ENCODE measurements at places on chromosomes 2 and 18.
A peak's percentile ranks its signal among the peaks of the same experiment; 100 is the strongest.

DNA sequence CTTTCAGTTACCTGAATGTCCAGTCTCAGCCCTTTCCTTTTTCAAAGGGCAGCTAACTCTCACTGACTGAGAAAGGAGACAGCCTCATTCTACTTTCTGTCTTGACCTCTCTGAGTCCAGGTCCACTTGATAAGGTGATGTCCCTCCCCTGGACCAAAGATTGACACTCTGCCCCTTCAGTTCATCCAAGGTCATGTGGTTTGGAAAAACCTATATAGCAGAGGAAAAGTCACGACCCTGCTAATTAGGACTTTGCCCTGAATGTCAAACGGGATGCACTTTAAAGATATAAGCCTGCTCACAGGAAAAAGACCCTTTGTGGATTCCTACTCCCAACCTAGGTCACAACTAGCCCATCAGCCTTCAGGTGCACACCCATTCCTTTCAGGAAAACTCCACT lies 208.3 kb downstream of the AGPS start:
- no peak for DNase-seq

DNA sequence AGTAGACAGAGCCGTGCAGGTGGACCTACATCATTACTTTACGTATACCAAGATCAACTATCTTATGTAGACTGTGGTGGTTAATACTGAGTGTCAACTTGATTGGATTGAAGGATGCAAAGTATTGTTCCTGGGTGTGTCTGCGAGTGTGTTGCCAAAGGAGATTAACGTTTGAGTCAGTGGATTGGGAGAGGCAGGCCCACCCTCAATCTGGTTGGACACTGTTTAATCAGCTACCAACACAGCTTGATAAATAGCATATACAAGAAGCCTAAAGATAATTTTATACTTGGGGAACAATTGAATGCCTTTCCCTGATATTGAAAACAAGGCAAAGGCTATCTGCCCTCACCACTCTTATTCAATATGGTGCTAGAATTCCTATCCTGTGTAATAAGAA lies 604.2 kb upstream of the ZEB2 start:
- DNase-seq: no peak

DNA sequence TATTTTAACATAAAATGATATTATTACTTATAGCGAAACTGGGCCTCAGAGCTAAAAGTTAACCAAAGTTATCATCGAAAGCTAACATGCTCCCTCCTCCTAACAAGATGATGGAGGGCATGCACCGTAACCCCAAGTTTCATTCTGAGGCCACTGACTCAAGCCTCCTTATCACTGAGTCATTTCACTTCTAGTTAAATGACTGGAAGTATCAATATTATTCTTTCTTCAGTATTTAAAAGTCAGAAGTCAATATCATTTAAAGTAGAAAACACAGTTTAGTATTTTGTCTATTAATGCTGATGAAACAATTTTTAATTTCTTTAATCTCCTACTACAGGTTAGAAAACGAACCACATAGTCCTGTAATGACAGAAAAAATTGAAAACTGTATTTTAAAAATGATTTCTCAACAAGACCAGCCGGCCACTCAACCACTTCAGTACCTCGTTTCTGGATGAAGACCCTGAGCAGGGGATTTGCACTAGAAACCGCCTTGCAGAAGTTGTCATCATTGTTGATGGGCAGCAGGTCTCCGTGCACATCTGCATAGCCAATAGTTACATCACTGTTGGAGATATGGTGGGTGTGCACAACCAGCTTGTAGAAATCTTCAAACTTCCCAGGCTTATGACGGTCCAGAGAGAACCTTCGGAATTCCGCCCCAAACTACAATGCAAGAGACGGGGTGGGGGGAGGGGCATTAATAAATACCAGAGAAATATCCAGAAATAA lies 44.9 kb downstream of the PARD6G start:
- DNase-seq: no peak

GRCh38 chr2:235394278-235394828 lies 99.5 kb upstream of the AGAP1 start:
- DNase-seq: no peak

DNA sequence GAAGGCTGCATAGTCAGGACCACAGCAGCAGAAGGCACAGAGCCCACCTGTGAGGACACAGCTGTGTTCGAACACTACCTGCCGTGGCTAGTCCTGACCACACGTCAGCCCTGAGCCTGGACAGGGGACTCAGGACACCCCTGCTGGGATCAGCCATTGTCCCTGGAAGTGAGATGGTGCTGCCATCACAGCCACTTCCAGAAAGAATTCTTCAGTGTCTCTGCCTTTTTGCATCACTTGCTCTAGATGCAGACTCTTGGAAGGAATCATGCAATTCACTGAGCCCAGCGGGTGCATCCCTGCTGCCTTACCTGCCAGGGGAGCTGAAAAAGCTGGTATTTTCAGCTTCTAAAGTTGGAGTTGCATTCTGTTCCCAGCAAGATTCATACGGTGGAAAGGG lies 49.3 kb downstream of the LAMA3 start:
- DNase-seq: no peak

DNA sequence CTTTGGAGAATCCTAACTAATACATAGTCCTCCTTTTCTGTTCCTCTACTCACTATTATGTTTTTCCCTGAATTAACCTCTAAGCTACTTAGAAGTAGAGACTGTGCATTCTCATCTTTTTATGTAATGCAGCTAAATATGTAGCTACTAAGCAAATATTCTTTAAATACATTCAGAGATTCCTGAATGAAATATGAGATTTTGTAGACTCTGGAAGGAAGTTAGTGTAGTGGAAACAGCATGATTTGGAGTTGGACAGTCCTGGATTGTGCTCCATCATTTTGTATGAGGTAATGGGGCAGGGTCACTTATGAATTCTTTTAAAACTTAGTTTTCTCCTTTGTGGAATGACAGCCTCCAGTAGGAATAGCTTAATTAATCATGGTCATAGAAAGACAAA lies 24.7 kb upstream of the NT5C1B start:
- DNase-seq: no peak

GRCh38 chr2:28607730-28608499 lies 112.1 kb downstream of the PLB1 start:
- no peak for DNase-seq

DNA sequence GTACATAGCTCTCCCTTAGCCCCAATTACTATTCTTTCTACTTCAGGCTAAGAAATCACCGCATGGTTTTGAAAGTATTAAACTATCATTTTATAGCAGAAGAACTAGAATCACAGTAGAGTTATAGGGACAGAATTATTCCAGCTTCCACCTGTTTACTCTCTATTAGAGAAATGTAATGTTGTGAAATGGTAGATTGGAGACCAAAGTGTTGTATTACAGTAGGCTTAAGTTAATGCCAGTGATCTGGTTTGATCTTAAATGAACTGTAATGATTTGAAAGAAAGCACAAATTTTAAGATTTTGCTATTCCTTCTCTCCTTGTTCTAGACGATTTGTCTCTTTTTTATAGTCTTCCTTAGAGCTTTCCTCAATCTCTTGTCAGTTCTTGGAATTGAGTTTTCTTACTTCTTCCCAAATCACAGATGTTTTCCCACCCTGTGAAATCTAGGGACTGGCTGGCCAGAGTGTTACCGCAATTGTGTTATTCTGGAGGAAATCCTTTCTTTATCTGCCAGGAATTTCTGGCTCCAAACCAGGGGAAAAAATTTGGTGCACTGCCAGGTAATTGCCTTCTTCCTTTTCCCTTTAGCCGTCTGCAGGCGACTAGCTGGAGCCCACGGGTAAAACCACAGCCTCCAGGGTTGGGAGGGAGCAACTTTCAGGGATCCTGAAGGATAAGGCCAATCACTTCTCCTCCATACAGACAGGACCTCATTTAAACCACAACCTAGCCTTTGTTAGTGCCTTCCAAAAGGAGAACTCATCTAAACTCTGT lies 51.7 kb downstream of the NOP58 start:
- DNase-seq: peak; percentile 43

GRCh38 chr18:75625966-75626365 lies 198.5 kb upstream of the SMIM21 start:
- DNase-seq: no peak

DNA sequence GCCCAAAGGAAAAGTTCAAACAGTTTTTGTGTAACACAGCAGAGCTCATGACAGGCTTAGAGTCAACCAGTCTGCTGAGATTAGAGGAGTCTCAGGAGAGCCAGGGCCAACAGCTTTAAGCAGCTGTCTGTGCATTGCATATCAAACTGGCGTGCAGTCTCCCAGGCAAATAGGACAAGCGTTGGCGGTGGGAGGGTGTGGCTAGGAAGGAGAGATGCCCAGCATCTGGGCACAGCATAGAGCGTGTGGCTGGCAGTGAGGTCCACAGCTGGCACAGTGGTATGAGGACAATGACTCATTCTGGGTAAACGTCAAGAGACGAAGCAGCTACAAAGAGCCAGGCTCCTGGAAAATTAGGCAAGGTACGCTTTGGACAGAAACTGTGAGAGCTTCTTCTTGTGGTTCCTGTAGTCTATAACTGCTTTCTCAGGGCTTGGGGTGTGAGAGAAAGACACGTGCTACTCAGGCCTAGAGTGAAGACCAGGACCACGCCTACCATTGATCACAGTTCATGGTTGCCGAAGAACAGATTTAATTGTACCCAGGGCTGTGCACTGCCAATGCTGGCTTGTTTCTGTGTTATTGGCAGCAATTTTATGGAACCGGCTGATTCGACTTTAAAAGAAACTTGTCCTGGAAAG lies 14.8 kb downstream of the ZAP70 start:
- no peak for DNase-seq

GRCh38 chr2:229927817-229928321 lies 5.6 kb downstream of the FBXO36 start:
- DNase-seq: peak; percentile 54

DNA sequence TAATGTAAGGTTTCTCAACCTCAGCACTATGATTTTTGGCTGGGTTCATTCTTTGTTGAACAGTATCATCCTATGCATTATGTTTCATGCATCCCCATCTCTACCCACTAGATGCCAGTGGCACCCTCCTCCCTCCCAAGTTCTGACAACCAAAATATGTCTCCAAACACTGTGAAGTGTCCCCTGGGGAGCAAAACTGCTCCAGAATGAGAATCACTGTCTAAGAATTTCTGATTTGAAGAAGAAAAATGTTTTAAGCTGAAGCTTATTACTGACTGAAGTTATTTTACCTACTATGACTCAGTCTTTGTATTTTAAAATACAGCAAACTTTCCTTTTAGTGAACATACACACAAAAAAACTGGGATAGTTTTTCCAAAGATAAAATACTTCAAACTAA lies 3.4 kb downstream of the THADA start:
- DNase-seq: peak; percentile 47

DNA sequence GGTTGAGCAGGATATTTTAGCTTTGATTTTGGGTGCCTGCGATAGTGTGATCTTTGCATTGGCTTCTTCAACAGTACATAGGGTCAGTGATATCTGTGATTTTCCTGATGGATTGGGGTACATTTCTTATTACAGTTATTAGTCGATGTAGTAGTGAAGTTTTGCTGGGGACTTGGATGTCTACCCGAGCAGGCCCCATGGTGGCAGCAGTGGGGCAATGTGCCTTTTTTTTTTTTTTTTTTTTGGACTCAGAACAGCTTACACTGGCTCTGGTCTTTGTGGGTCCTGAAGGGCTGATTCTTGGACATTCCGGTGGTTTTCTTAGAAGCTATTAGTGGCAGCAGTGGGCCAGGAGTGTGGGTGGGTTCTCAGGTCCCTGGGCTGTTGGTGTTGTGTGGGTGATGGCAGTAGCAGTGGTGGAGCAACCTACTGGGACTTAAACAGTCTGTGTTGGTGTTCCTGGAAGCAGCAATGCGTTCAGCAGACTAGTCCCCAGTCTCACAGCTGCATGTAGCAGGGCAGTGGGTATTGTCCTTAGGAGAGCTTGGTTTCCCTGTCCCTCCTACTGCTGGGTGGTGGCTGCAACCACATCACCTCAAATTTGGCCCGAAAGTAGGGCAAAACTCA lies 53.7 kb upstream of the SLC4A10 start:
- no peak for DNase-seq

DNA sequence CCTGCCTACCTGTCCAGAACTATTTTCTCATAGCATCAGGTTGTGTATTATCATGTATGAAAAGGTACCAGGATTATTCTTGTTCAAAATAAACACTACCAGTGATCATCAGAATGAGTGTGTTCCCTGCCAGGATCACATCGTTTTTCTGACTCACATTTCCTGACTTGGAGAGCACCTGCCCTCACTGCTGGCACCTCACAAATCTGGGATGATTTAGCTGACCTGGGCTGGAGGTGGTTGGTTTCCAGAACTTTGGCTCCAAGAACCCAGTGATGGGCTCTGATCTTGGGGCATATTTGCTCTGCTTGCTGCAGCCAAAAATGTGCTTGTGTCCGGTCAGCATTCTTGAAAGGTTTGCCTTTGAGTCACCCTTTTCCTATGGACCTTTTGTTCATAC lies 836.3 kb upstream of the ACVR2A start:
- DNase-seq: no peak

DNA sequence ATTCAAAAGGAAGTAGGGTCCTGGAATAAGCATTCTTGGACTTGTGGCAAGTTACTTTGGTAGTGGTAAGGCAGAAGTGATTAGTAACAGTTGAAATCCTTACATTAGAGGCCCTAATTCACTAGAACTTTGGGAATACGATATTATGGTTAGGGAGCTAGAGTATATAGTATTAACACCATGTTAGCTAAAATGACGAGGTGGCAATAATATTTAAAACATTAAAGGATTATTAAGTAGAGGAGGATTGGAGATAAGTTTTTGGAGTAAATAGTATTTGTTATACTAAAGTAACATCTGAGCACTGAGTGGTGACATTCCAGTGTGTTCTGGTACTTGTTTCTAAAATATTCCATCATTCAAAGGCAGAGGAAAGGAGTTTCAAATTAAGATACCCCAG lies 91.0 kb downstream of the AGPS start:
- DNase-seq: no peak

- no peak for DNase-seq
Measured at GRCh38 chr2:41647468-41648050, 400.3 kb upstream of the PKDCC start.

GRCh38 chr2:75041731-75042600 lies 83.5 kb downstream of the POLE4 start:
- DNase-seq: no peak

GRCh38 chr2:100146657-100146960 lies 4.2 kb upstream of the AFF3 start:
- no peak for DNase-seq

GRCh38 chr18:46815661-46816060 lies 58.8 kb upstream of the ST8SIA5 start:
- no peak for DNase-seq

GRCh38 chr2:138621139-138621538 lies 119.6 kb downstream of the SPOPL start:
- no peak for DNase-seq

GRCh38 chr2:141142025-141142424 lies 988.8 kb downstream of the LRP1B start:
- no peak for DNase-seq

- peak; percentile 29 for DNase-seq
Measured at GRCh38 chr2:224885836-224886547, 156.3 kb downstream of the DOCK10 start.

DNA sequence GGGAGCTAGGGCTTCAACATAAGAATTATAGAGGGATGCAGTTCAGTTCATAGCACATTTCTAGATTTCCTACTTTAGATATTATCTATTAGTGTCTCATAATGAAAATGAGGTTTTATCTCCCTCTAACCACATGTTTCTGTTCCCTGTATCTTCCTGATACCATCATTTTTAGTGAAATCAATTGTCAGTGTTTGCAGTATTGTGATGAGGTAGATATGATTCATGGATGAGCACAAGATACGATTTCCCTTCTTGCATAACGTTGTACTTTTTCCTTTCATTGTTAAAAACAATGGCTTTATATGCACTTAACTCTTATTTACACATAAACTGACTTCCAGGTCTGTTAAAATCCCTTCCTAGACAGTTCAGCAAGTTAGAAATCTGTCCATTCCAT lies 211.4 kb downstream of the ZBTB7C start:
- no peak for DNase-seq

All from hepatic stellate cell (primary cell).